EH (cell line): ENCODE measurements at places on chromosomes 5 and 9.

DNA sequence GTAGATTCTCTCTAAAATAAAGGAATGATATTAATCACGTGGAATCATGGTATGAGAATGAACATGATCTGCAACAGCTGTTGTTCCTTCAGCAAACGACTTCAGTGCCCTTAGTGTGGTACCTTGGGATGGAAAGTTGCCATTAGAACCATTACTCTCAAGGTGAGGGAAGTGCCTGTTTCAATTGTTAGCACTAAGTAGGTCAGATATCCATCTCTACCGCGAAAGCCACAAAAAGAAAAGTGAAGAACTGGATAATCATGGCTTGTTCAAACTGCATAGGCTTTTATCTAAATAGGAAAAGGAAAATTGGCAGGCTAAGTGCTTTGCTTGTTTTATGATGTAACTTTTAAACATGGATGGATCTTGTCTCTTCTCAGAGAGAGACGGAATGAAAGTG is 380.7 kb downstream of the MRPS30 start:
- DNase-seq = no peak

GRCh38 chr5:136622747-136623146 is 257.4 kb upstream of the TRPC7 start:
- no peak for DNase-seq

GRCh38 chr5:143004361-143005145 is 234.4 kb downstream of the ARHGAP26 start:
- no peak for DNase-seq

- peak; percentile 95 for DNase-seq
These were observed 142.4 kb downstream of the PSAT1 start for GRCh38 chr9:78439190-78439865.

- DNase-seq = no peak
These were observed 855.9 kb upstream of the CDH10 start for GRCh38 chr5:25500635-25501034.

DNA sequence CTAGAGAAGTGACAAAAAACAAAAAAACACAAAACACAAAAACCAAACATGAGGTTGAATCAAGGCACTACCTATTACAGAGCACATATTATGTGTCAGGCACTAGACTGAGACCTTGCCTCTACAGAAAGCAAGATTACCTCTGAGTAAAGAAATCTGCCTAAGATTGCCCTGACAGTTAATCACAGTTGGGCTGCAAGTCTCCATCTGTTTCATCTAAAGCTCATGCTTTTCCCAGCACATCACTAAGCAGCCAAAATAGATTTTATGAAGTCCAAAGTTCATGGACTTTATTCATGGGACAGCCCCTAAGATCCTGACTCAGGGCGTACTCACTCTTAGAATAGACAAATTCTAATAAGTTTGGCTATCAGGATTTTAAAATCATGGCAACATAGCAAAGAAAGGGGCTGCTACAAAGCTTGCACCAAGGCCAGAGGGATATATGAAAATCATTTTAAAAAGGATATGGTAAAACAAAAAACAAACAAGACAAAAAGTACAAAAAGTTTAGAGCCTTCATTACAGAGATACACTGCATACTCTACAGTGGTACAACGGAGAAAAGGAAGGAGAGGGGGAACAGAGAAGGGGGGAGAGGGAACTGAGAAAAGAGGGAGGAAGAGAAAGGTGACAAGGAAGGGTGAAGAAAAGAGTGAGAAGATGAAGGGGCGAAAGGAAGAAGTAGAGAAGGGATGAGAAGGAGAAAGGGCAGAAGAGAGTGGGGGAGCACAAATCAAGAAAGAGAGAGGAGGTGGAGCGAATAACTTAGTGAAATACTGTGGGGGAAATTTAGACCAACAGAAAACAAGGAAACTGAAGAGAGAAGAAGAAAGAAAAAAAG is 58.2 kb downstream of the RICTOR start:
- peak; percentile 94 for DNase-seq

DNA sequence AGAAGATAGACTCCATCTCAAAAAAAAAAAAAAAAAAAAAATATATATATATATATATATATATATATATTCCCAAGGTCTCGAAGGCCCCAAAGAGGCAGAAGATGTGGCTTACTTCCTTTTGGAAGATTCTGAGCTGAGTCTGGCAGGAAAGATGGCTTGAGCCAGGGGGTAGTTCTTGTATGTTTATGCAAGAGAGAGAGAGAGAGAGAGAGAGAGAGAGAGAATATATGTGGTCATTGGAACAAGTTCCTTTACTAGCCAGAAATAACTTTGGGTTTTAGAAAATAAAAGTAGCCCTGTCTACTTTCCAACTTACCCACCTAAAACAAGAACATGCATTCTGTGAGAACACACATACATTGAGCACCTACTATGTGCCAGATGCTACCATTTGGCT is 17.6 kb downstream of the NCS1 start:
- peak; percentile 82 for DNase-seq

GRCh38 chr5:148393390-148393741 is 9.6 kb downstream of the FBXO38 start:
- no peak for DNase-seq

GRCh38 chr9:134421888-134422287 is 95.6 kb downstream of the RXRA start:
- DNase-seq = no peak

DNA sequence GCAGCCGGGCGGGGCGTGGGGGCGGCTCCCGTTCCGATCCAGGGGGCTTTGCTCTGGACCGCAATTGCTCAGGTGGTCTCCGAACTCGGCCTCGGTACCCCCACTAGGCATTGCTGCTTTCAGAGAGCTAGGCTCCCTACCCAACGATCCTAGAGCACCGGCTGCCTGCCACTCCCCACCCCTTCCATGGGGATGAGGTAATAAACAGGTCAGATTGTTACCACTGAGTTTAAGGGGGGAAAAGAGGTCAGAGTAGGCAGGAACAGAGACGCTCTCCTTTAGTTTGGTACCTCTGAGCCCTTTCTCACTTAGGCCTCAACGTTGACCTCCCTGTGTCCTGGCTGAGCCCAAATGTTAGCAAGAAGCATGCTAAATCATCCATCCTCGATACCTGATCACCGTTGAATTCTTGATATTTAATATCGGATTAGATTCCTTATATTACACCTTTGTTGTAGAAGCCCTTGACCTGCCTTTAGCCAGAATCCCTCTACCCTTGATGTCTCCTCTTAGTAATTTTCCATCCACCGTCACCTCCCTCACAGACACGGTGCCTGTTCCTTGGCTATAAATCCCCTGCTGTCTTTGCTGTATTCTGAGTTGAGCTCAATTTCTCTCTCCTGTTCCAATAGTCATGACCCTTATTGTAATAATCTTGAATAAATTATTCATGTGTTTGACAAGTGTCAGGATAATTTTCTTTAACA is 588 bp upstream of the PLPP1 start:
- no peak for DNase-seq

- DNase-seq = no peak
These were observed 105.0 kb downstream of the SLC28A3 start for GRCh38 chr9:84235511-84235910.

DNA sequence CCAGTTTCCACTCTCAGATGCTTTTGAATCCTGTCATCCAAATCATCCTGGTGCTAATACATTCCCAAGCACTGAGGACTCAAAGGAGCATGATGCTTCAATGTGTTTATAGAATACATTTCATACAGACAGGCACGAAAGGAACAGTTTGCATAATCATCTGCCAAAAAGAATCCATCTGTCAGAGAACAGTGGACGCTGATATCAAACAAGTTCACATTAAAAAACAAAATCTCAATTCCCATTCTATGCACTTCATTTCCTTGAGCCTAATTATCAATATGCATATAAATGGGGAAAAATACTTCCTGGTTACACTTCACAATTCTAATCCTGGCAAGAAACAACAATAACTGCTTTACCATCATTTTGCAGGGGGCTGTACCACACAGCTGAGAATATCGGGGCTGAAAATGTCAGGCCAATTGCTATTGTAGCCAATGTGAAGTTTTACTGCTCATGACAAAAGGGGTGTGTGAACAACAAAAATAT is 125.5 kb upstream of the FAM174A start:
- DNase-seq = no peak

GRCh38 chr5:145824040-145824439 is 11.1 kb downstream of the PRELID2 start:
- DNase-seq = no peak
